NCI-H2081 (cell line): ENCODE measurements at places on chromosomes 6 and 20.

- no peak for DNase-seq
These were observed 83.6 kb upstream of the MYLIP start for GRCh38 chr6:16045238-16045637.

DNA sequence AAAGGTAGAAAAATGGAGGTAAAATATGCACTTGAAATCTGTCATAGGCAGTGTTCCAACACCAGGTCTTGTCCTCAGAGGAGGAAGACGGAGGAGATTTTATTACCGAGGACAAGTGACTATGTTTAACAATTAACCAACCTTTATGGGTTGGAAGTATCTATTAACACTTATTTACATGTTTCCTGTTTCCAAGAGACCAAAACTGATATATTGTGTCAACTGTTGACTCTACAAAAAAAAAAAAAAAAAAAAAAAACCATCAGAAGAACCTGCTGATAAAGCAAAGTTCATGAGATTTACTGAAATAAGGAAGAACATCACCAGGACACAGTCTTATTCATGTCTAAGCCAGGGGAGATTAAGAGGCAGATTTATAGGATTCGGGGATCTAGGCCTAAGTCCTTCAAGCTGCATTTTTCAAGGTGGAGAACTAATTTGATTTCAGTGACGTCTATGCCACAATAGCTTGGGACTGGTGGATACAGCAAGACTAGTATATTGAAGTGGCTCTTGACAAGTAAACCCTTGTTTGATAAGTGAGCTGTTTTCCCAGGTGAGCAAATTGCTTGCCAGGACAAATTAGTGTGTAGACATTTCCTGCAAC lies 126.6 kb upstream of the NAA20 start:
- no peak for DNase-seq

- DNase-seq: no peak
These were observed 195.5 kb downstream of the EPM2A start for GRCh38 chr6:145539831-145540230.

- no peak for DNase-seq
These were observed 217.0 kb downstream of the TBX18 start for GRCh38 chr6:84547341-84547801.

DNA sequence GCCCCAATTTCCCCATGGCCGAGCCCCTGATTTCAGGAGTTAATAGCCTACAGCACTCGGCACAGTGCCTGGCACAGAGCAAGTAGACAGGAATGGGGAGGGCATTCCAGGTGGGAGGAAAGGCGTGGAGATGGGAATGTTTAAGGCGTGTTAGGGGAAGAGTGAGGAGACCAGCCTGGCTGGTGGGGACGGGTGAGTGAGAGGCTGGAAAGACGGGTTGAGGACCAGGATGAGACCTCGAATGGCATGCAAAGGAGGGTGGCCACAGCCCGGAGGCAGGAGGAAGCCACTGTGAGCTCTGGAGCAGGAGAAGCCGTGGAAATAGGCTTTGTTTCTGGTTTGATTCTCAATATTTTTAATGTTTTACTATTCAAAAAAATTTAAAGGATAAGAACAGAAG lies 49.5 kb downstream of the CEBPB start:
- DNase-seq: no peak

GRCh38 chr20:21315138-21315537 lies 12.0 kb downstream of the XRN2 start:
- no peak for DNase-seq
